Hematopoietic multipotent progenitor cell treated with erythropoietin and hydrocortisone succinate and interleukin-3 and kit ligand, for 6 days (in vitro differentiated cells): ENCODE measurements at places on chromosomes 4 and X.

GRCh38 chr4:2364654-2365053 is 53.8 kb downstream of the ZFYVE28 start:
- DNase-seq: peak; percentile 72

DNA sequence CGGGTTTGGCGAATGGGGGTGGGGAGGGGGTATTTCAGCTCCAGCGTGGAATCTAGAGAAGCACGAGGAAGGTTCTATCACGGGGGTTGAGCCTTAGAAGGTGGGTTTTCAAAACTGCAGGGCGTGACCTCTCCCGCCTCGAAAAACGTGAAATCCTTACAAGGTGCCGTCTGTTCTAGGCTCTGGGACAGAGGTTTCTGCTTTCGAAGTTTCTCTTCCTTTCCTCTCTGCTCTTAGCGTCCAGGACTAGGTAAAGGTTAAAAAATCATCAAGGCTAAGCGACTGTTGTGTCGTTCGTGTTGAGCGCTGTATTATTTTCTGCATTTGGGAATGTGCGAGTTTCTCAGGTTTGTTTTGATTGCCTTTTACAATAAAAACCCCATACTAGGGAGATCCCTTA is 1.1 kb downstream of the FHL1 start:
- no peak for DNase-seq

DNA sequence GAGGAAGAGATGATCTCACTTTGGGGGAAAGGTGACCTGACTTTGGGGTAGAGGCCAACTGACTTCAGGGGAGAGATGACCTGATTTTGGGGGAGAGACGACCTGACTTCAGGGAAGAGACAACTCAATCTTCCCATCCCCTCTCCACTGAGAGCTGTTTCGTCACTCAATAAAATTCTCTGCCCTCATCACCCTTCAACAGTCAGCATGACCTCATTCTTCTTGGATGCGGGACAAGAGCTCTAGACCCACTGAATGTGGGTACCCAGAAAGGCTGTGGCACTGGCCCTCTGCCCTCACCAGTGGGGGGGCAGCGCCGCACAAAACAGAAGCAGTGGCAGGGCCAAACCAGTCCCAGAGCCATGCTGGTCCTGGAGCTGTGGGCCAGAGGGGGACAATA is 34.6 kb downstream of the ATXN3L start:
- no peak for DNase-seq

- peak; percentile 83 for DNase-seq
Observed at GRCh38 chr4:143514497-143514896, 995 bp downstream of the SMARCA5 start.

GRCh38 chrX:67328476-67328875 is 215.3 kb upstream of the AR start:
- DNase-seq: peak; percentile 4

GRCh38 chr4:131288441-131288840 is 1860.7 kb upstream of the PCDH10 start:
- DNase-seq: no peak

DNA sequence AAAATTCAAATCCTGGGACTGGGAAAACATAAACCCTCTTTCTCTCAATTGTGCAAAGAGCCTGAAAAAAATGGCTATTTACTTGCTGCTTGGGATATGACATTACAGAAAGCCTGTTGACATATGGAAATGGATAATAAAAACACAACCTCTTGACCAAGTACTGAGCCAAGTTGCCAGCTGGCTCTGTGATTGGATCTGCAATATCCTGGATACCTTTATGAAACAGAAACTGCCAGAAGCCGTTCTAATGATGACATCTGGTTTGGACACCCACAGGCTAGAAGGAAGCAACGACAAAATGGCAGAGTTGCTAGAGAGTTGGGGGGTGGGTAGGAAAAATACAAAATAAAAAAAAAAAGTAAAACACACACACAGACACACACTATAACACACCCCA is 481.4 kb downstream of the FAT4 start:
- no peak for DNase-seq

- DNase-seq: peak; percentile 59
Observed at GRCh38 chrX:136880003-136880451, 498 bp downstream of the RBMX start.

DNA sequence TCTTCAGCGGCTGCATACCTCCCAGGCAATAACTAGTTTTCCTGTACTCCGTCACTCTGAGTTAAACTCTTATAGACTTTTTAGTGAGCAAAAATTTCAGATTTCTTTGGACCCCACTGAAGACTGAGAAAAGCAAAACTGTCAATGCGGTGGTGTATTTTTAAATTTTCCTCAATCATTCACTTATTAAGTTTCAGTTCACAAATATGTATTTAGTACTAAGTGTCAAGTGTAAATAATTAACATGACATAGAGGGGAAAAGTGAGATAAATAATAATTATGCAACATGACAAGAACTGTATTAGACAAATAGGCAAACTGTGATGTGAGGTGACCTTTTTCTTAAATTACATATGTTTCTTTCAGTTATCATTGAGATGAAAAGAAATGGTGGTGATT is 124.4 kb downstream of the NAF1 start:
- DNase-seq: no peak

DNA sequence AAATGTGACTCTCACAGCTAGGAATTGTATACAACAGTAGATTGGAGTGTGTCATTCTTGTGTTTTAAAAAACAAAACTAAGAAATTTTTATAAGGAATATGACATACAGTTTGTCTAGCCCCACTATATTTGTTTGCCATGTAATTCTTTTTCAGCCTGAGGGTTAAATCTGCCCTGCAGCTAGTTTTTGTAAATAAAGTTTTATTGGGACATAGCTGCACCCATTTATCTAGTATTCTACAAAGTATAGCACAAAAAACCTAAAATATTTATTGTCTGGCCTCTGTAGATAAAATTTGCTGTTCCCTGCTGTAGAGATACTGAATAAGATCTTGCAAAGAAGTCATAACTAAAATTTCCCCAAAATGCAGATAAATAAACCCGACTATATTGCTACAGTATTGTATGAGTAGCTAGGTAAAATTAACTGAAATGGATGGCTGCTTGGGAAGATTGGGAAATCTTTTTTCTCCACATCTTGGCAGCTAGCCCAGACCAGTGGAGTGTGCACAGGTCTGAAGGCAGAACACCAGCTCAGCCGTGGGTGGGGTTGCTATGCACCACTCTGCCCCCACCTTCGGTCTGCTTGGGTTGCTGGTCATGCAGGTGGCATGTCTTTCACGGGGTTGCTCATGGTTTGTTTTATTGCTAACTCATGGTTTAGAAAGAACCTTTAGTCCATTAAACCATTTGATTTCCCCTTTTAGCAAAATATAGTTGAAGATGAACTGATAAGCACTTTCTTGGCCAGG is 127.9 kb downstream of the KLHL8 start:
- peak; percentile 92 for DNase-seq

DNA sequence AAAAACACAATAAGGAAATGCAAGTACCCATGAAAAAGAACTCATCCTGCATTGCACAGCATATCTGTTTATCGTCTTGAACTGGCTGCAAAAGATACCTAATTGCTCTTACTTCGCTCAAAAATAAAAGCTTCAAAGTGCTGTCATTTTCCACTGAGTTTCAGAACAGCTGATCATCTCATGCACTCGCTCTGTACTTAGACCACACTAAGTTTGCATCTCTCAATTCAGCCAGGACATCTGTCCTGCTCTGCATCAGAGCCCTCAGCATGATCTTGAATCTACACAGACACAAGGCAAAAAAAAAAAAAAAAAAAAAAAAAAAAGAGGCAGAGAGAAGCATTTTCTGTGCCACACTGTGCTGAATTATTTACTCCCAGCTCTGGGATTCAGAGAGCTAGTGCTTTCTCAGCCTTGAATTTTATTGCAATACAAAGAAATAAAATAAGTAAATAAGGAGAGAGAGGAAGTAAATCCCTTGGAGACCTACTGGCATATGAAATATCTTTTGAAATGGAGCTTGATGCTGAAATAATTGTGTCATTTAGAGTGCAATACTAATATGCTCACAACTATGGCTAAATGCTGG is 81.3 kb downstream of the PPP1R2C start:
- no peak for DNase-seq

GRCh38 chr4:45745741-45746140 is 378.1 kb downstream of the GABRG1 start:
- DNase-seq: no peak

GRCh38 chrX:103685396-103685795 is 1.1 kb downstream of the MORF4L2 start:
- DNase-seq: peak; percentile 40

DNA sequence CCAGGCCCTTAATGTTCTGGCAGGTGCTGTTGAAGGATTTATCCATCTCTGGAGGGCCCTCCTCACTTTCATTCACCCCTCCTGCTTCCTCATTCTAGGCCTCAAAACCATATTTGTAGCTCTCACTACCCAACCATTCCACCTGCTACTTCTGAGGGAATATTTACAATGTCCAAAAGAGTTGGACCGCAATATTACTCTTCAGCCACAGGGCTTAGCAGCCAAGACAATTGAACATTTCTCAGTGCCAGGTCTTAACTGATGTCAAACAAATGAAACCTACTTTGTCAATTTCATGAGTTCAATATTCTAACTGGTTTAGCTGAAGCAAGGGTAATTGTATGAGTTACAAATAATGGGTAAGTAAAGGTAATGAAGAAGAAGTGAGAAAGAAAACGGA is 113.2 kb downstream of the ENOX2 start:
- DNase-seq: no peak

GRCh38 chr4:72112514-72113156 is 80.8 kb downstream of the NPFFR2 start:
- no peak for DNase-seq

- DNase-seq: no peak
Observed at GRCh38 chr4:55169352-55169961, 44.1 kb upstream of the KDR start.

GRCh38 chr4:43331226-43332051 is 438.9 kb downstream of the GRXCR1 start:
- DNase-seq: no peak

DNA sequence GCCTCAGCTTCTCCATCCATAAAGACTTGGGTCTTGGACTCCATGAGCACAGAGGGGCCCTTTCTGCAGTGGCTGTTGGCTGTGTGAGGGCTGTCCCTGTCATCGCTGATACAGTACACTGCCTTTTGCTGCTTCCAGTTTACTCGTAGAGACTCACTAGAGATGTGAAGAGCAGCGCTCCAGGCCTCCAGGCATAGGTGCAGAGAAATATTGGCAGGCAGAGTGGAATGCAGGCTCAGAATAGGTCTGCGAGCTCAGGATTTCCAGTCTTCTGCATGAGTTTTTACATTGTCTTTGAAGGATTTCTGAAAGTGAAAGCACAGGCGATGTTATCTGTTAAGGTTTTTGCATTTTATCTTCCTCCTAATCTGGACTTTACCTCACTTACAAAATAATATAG is 97.4 kb downstream of the AASDH start:
- DNase-seq: no peak

- peak; percentile 6 for DNase-seq
Observed at GRCh38 chrX:115333446-115333845, 43.9 kb downstream of the LUZP4 start.

DNA sequence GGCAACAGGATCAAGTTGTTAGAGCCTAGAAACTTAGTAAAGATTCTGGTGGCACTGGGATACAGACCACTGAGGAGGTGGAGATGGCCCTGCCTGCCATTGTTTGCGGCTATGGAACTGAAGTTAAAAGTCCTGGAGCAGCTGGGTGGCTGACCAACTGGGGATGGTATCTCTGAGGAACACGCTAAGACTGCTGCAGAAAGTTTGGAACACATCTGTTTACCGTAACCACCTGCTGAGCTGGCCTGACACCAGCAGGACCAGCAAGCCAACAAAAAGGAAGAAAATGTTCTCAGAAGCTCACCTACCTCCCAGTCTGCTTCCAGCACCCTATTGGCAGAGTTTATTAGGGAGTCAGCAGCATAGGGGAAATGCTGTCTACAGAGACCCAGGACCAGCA is 17.4 kb upstream of the PACRGL start:
- DNase-seq: no peak

DNA sequence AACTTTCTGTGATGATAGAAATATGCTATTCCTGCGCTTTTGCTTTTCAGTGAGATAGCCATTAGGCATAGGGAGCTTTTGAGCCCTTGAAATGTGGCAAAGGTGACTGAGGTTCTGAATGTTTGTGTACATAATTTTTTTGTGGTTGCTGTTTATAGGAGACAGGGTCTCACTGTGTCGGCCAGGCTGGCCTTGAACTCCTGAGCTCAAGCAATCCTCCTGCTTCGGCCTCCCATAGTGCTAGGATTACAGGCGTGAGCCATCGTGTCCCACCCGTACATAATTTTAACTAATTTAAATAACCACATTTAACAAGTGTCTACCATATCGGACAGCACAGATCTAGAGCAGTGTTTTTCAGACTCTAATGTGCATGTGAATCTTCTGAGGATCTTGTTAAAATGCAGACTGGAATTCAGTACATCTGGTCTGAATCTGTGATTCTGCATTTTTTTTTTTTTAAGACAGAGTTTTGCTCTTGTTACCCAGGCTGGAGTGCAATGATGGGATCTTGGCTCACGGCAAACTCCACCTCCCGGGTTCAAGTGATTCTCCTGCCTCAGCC is 45.3 kb downstream of the CASP6 start:
- no peak for DNase-seq

- no peak for DNase-seq
Observed at GRCh38 chr4:127781300-127782024, 660 bp upstream of the HSPA4L start.

DNA sequence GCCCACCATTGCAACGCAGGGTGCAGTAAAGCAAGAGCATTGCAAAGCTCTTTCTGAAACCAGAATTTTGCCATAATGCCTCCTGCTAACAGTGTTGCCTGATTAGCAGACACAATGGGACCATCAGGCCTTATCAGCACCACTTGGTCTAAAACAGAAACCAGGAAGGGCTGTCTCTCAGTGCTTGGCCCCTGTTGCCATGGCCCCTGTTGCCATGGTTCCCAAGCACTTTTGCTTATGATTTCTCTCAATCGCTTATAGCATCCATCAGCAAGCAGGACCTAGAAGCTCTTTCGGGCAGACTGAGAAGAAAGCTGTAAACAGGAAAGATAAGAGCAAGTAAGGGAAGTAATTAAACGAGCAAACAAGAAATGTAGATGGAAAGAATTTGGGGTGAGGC is 36.8 kb downstream of the RTL5 start:
- DNase-seq: peak; percentile 84

DNA sequence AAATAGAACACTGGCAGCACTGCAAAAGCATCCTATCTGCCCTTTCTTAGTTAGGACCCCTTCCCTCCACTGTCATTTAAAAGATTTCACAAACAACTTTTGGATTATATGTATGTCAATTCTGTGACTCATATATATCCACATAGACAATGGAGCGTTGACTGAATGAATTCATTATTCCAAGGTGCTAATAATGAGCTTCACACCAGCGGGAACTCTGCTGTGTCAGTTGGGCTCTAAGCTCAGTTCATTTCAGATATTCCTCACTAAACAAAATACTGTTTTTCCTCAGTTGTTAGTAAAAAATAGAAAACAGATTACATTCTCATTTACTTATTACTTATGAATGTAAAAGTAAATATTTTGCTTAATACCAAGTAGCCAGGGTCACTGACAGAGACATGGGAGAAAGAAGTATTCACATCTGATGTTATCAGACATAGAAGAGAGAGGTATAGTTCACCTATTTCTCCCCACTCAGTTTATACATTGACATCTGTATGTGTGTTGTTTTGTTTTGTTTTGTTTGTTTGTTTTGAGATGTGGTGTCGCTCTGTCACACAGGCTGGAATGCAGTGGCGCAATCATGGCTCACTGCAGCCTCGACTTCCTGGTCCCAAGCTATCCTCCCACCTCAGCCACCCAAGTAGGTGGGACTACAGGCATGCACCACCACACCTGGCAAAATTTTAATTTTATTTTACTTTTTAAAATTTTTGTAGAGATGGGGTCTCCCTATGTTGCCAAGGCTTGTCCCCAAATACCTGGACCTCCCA is 10.9 kb downstream of the NFKB1 start:
- DNase-seq: no peak

GRCh38 chrX:97380200-97380599 is 496.5 kb downstream of the RPA4 start:
- DNase-seq: no peak
